A549 treated with DMSO at 1 μM for 4 hours (cell line): ENCODE measurements at places on chromosomes 2 and 18. TPM values are rescaled to one million over a fixed set of nuclear protein-coding genes. Genes with fewer than 3 reads are reported as not detected.

Gene TTN
- total RNA-seq: under 0.01 to 0.02 TPM (median 0.01 TPM) in 5 replicates

Gene HRH4
- not detected in 5 replicates for total RNA-seq

Gene EN1
- total RNA-seq: 0.66 to 1.0 TPM (median 0.84 TPM) in 5 replicates

Gene DAW1
- 1.6 to 2.7 TPM (median 1.7 TPM) in 5 replicates for total RNA-seq

Gene IL1RN
- 0.29 to 0.43 TPM (median 0.34 TPM) in 5 replicates for total RNA-seq

Gene POTEE
- 0.06 to 0.15 TPM (median 0.08 TPM) in 4 of 5 replicates, not detected in the other for total RNA-seq

Gene SKA1
- 12.2 to 15.2 TPM (median 15.0 TPM) in 5 replicates for total RNA-seq

Gene IL1R1
- 19.9 to 34.5 TPM (median 28.6 TPM) in 5 replicates for total RNA-seq

Gene ATAD2B
- 6.6 to 8.4 TPM (median 7.3 TPM) in 5 replicates for total RNA-seq

Gene ALS2
- total RNA-seq: 11.9 to 14.0 TPM (median 12.6 TPM) in 5 replicates

Gene SPEG
- 5.8 to 8.1 TPM (median 6.6 TPM) in 5 replicates for total RNA-seq
